ENCODE measurements at places on chromosomes 12 and 14. TPM values are rescaled to one million over a fixed set of nuclear protein-coding genes. Genes with fewer than 3 reads are reported as not detected.

Gene FIGNL2
- 0.56 TPM for total RNA-seq

DNA sequence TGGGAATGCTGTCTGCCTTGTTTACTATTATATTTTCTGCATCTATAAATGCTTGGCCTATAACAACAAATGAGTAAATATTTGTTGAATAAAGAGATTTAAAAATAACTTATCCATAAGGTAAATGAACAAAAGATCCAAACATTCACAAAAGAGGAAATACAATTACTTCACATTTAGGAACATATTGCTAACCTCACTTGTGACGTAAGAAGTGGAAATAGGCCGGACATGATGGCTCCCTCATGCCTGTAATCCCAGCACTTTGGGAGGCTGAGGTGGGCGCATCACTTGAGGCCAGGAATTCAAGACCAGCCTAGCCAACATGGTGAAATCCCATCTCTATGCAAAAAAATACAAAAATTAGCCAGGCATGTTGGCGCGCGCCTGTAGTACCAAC is 25.7 kb upstream of the CKAP4 start:
- DNase-seq, result no peak

DNA sequence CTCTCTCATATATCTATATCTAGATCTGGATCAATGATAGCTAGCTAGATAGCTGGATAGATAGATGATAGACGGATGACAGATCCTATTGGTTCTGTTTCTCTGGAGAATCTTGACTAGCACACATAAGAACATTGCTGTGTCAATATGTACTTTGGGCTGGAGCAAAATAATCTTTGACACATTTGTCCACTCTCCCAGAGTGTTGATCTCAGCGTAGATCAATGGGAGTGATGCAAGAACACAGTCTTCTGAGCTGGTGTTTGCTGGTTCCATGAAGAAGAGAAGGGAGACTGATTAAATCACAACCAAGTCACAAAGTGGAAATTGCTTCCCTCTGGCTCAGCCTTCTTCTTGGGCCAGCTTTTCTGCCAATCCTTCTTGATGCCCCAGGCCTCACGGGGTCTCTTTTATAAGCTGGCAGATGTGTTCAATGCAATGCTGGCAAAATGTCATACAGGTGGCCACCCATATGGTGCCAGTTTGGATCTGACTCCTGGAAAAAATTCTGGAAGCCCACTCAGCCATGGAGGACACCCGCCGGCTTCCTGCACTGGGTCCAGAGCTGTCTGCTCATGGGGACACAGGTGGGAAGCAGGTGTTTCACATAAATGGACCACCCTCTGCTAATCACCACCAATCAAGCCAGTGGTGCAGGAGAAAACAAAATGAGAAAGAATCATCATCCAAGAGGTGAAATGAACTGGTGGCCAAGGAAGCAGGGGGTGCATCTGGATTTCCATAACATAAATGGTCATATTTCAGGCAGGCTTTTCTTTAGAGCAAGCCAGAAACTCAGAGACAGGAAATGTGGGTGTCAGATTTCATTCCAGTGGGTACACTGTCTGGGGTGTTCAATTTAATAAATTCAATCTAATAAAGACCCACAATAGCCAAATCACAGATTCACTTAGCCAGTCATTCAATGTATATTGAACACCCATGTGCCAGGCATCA is 310.3 kb downstream of the DPF3 start:
- DNase-seq, result no peak

Gene ITGA5
- 45.8 TPM for total RNA-seq
